Amniotic stem cell (primary cell): ENCODE measurements at places on chromosomes 2 and 18.

DNA sequence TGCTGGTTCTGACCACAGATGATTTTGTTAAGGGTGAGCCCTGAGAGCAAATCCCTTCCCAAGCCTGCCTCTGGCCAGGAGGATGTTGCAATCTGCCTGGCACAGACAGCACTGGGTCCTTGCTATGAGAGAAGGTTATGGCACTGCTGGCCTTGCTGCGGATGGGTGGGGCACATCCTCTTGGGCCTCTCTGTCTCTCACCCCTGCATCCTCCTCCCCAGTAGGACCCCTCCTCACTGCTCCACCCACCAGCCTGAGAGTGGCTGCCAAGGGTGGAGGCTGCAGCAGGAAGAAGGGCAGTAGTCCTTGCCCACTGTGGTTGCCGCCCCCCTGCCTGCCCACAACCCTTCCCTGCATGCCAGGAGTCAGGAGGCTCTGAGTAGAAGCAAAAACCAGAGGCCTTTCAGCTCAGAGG is 180.9 kb downstream of the ZBTB7C start:
- no peak for DNase-seq

DNA sequence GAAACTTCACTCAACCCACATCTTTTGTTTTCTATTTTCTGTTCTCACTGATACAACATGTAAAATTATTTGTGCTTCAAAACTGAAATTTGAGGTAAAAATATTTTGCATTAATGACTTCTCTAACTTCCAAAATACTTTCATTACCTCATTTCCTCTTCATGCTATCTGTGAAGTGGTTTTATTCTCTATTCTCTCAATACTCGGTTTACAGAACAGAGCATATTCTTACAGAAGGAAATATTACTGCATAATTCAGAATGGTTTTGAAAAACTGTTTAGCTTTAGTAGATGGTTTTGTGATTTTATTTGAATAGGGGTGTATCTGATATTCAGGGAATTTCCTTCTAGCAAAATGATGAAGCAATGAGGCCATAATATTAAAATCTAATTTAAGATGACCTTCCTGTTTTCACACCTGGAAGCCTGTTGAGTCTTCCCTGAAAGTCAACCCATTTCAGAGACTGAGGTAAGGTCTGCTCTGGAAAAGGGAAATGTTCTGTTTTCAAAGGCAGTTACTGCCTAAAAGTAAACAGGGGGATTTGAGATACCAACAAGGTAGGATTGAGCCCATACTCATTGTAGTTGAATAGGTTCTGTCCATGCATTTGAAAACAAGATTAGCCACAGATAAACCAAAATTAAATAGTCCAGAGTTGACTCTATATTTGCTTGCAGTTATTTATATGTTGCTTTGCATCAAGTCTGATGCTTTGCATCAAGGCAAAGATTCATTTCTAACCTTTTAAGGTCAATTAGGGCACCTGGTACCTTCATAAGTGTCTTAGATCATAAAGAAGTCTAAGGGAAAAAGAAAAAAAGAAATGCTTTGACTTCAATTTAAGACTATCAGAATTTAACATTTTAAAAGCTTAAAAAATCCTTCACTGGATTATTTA is 50.8 kb upstream of the PEX13 start:
- DNase-seq = no peak

GRCh38 chr2:98560256-98560771 is 48.0 kb downstream of the COA5 start:
- DNase-seq = peak; percentile 91

GRCh38 chr18:23234619-23235018 is 99.3 kb downstream of the CABLES1 start:
- DNase-seq = no peak

DNA sequence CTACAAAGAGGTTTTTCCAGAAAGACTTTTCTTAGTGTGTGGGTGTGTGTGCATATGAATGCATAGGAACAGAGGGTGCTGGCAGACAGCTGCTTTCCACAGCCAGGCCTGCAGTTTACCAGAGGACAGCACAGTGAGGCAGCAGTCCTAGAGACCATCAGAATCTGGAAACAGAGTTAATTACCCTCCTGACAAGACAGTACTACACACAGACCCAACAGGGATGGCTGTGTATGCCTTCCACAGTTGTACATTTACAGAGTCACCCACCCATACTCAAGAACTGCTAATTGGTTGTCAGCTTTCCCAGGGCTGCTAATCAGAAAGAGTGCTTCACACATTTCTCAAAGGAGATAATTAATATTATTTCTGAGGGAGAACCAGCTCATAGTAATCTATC is 104.7 kb downstream of the FEZ2 start:
- DNase-seq = no peak

- DNase-seq = no peak
These were observed 1.8 kb downstream of the SEC11C start for GRCh38 chr18:59141294-59142068.

DNA sequence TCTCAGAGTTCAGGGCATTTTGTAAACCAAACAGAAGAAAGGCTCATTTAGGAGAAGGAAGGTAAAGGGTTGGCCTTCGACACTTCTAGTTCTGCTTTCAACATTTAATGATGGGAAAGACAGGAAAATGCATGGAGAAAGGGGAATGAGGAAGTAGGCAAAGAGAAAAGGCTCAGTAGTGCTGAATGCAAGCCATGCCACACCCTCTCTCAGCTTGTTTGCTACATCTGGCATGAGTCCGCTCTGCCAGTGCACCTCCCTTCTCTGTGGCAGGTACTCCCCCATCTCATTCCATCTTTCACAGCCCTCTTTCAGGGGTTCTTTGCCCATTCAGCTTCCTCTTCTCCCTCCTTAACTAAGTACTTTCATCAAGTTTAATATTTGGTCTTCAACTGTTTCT is 120.9 kb upstream of the ITGB6 start:
- DNase-seq = no peak

GRCh38 chr2:107132070-107132469 is 246.1 kb upstream of the ST6GAL2 start:
- DNase-seq = no peak

GRCh38 chr2:84970868-84971509 is at the start of gene KCMF1:
TSS of gene KCMF1 (plus strand) at chr2:84971161. CDS start at chr2:84971452, 291 bp downstream.
- DNase-seq = peak; percentile 49

DNA sequence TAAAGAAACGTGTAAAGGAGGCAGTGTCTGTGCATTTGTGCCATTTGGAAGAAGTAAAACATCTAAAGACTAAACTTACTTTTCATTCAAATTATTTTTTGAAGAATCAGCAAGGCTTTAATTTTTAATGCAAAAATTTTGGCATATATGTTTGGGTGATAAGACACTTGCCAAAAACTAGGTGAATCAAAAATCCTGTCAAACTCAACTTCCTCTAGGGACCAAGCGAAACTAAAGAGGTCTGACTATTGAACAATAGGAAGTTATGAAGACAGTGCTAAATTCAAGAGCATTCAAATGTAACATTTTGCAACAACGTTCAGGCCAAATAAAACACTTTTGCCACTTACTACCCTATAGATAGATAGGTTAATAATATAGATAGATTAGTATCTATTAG is 306.1 kb downstream of the NOL4 start:
- DNase-seq = no peak

- DNase-seq = peak; percentile 95
These were observed 83.7 kb upstream of the GALNT5 start for GRCh38 chr2:157173740-157174184.

- DNase-seq = no peak
These were observed 4.5 kb upstream of the CRYBA2 start for GRCh38 chr2:218997731-218998130.

- no peak for DNase-seq
These were observed 753.7 kb downstream of the DSC3 start for GRCh38 chr18:30288662-30289414.

DNA sequence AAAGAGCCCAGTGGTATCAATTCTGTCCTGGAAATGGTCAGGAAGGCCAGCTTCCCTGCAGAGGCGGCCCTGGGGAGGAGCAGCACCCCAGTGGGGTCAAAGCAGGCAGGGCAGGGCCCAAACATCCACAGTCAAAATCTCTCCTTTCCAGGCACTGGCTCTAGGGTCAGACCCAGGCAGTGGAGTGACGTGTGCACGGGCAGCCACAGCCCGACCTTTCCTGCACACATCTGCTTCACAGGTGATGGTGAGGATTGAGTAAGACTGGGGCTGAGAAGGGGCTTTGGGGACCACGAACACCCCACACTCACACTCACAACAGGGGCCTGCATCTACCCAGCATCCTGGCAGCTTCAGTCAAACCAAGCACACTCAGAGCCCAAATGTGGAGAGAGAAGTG is 97.8 kb upstream of the GLI2 start:
- DNase-seq = no peak

DNA sequence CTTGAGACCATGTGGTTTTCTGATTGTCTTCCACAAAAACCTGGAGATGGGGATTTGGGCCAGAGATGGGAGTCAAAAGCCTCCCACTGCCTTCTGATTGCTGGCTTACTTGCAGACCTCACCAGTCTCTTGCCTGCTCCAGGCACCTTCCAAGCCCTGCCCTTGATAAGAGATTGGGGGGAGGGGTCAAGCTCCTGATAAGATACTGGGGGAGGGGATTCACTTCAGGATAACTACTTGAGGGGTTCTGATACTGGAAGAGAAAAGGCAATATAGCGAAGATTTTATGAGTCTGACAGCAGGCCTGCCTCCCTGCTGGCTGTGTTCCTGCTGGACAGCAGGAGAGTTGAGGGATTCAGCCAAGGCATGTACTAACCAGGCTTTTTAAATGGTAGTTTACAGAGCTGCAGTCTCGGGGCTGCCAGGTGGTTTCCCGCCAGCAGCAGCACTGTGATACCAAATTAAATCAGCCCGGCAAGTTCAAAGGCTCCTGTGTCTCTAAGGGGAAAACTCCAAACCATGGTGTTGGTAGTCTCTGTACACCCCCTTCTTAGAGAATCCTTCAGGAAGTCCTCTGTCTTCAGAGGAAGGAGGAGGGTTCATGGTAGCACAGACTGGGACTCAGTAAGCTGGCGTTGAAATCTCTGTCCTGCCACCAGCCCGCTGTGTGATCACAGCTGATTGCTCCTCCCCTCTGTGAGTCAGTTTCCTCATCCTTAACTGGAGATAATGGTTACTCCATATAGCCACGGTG is 58.3 kb downstream of the FBXO36 start:
- no peak for DNase-seq

GRCh38 chr2:6749962-6750361 is 115.7 kb downstream of the CMPK2 start:
- DNase-seq = no peak

DNA sequence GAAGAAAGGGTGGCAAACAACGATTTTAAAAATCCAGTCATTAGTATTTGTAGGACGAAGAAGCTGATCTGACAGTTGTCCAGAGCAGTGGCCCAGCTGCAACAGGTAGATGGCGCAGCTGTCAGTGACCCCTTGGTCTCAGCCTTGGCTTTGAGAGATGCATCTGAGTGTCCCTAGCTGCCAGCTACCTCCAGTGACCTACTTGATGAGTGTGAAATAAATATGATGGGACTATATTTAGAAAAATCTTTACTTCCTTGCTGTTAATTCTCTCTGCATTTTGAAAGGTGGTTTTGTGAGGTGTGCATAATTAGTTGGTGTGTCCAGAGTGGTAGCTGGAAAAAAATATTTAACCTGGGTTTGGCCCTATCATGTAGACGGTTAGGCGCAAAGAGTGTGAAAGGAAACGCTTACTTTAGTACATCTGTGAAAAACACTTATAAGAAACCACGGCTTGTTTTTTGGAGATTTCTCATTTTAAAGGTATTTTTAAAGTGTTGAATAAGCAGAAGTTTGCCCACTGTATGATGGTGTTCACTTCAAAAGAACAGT is 963 bp downstream of the INPP1 start:
- no peak for DNase-seq

GRCh38 chr18:2588666-2589344 is 17.4 kb downstream of the NDC80 start:
- DNase-seq = no peak

DNA sequence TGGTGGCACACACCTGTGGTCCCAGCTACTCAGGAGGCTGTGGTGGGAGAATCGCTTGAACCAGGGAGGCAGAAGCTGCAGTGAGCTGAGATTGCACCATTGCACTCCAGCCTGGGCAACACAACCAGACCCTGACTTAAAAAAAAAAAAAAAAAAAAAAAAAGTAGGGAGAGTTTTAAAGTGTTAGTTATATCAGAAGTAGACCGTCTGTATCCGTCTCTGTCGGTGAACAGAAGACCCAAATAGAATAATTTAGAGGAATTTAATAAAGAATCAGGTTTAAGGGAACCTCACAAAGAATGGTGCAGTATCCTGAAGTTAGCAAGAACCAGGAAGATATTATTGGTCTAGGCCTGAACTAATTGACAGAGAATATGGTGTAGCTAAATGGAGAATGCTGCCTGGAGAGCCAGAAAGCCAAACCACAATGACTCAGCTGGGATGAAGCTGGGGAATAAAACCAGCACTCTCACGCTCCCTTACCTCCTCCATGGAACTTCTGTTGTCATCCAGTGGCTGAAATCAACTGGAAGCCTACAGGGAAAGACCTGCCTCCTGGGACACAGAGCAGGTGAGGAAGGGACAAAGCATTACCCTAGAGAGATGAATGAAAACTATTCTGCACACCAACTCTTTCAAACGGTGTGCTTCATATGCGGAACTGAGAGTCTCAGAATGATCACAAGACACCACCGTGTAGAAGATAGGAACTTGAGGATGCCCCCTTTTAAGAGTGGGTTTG is 39.1 kb upstream of the PLEKHM3 start:
- peak; percentile 64 for DNase-seq

DNA sequence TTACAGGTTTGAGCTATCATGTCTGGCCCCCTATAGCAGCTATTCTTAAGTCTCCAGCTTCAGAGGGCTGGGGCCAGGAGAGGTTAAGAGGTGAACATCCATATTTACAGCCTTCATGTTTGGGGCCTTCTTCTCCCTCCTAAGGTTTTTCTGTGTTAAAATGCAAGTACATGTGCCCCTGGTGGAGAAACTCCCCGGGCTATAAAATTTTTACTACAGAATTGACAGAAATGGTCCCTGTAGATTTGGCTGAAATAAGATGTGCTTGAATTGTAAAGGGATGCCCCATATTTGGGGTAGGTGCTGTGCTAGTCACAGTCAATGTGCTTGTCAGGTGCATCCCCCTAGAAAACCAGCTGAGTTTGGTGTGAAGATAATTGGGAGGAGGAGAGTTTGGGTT is 263.3 kb upstream of the CXCR4 start:
- no peak for DNase-seq

DNA sequence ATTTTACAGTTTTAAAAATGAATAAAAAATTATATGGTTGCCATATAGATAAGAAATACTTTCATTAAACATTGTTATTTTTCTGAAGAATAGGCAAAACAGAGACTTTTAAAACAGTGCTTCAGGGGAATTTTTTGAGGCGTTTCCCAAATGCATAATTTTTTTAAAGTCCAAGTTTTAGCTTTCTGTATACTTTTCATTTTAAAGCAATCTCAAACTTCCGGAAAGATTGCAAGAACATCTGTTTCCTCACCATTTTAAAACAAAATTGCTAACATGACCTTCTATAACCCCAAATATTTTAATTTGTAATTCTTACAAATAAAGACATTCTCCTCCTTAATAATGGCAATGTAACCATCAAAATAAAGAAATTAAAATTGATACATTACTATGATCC is 15.1 kb upstream of the MBD2 start:
- DNase-seq = no peak

DNA sequence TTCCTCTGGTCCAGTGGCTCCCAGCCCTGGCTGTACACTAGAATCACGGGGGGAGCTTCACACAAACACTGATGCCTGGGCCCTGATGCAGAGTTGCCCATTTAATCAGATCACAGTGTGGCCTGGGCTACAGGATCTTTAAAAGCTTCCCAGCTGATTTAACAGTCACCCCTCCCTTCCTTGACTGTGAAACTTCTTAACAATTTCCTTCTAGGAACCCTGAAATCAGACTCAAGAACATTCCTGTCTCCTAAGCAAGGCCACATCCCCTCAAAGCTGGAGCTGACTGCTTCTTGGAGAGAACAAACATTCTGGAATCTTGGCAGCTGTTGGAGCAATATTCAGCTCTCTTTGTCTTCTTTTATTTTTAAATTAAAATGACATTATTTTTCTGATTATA is 88.7 kb downstream of the ADD2 start:
- DNase-seq = no peak
